Cardiac fibroblast (primary cell): ENCODE measurements at places on chromosomes 11 and 22.

DNA sequence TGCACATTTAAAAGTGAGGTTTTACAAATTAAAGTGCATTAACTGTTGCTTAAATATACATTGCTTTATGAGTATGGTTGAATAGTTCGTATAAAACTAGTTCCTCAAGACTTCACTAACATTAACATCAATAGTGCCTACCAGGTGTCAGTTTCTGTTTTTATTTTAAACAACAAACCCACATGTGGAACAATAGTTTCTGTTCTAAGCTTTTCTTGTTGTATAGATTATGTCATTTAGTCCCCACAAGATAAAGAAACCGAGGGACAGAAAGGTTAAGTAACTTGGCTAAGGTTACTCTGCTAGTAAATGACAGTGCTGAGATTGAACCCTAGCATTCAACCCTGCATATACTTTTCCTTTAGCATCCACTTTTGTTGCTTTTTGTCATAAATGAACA, 41.4 kb upstream of the ST14 start:
- DNase-seq: no peak

GRCh38 chr22:23684026-23684425, 6.8 kb upstream of the RGL4 start:
- DNase-seq: no peak

- no peak for DNase-seq
Measured at GRCh38 chr11:69859275-69859934, 40.2 kb upstream of the FGF3 start.

- DNase-seq: peak; percentile 64
Measured at GRCh38 chr11:12456651-12457579, 79.5 kb downstream of the PARVA start.

DNA sequence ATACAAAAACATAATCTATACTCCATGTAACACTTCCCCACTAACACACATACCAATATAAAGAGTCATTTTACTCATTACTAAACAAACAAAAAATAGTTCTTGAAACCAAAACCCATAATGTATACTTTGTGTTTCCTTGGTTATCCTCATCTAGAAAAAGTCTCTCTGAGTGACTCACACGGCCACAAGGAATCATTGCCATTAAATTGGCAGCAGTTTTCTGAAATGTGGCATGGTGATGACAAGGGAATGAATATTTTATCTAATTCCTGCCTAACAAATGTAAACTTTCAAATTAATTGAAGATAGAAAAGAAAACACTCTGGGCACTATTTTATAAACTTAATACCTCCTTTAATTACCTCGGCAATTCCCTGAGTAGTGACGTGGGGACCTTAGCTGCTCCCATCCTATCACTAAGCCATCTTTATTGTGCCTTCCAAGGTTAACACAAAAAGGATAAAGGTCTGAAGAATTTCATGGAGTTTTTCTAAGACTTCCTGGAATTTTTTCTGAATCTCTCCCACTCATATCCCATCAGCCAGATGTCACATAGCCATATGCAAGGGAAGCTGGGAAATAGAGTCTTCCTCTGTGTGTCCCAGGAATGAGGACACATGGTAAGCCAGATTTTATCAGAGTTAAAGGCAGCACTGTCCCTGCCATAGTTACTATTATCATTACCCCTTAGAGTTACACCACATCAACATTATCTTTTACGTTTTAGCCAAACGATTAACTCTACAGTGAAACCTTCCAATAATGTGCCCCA, 857.2 kb upstream of the TENM4 start:
- peak; percentile 31 for DNase-seq

GRCh38 chr11:15194671-15195415, 80.1 kb downstream of the INSC start:
- no peak for DNase-seq

- DNase-seq: no peak
Measured at GRCh38 chr11:101434026-101434643, 149.7 kb downstream of the TRPC6 start.

- no peak for DNase-seq
Measured at GRCh38 chr22:30357236-30357570, 396 bp downstream of the CCDC157 start.

GRCh38 chr11:86069408-86070101, 671 bp upstream of the PICALM start:
- DNase-seq: peak; percentile 98

DNA sequence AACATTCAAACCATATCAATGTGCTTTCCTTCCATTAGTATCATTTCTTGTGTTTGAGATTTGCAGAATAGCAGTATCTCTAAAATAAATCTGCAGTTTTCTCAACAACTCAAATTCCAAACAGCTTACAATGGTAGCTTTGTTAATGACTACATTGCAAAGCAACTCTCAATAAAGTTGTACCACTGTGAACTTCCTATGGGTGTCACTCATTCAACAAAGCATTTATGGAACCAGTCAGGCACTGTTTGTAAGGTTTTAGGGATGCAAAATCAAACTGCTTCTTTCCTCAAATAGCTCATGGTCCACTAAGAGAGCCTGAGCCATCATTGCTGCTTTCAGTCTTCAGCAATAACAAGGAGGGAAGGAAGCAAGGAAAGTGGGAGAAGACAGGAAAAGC, 91.0 kb downstream of the CCDC83 start:
- DNase-seq: peak; percentile 39

DNA sequence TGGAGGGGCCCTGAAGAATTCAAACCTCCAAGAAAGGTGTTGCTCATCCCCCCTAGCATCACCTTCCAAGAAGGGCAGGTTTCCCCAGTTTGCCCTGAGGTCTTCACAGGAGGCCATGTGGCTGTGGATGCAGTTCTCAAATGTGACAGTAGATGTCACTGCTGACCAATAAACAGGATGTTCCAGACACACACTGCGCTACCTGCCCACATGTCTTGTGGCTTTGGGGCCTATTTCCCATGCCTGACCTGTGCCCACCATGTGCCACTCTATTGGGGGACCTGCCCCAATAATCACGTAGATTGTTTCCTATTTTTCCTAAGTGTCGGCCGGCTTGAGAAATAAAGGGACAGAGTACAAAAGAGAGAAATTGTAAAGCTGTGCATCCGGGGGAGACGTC, 4.5 kb downstream of the GSTT2 start:
- no peak for DNase-seq
